ENCODE measurements at places on chromosomes 16 and 17.

- no peak for DNase-seq
Measured at GRCh38 chr17:76153202-76153601, 12.2 kb upstream of the FOXJ1 start.

DNA sequence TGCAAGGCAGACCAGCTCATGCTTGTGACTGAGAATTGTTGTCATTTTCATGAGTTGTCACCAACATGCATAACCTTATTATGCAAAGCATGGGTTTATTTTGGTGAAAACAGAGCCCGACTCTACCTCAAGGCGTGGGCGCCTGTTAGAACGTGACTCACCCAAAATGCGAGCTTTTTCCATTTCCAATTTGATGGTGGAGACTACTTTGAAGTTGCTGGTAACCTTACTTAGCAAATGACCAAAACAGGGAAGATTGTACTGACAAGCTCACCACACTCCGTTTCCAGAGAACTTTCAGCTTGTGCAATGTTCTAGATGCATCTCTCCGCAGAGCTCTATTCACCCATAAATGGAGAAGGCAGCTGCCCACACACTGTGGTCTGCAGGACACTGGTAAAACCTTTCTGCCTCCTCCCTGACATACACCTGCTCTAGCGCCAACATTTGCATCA, 284.5 kb downstream of the MAF start:
- DNase-seq, result no peak

- no peak for DNase-seq
Measured at GRCh38 chr16:1526608-1527555, 6.6 kb upstream of the TMEM204 start.

GRCh38 chr17:78351449-78352006, 8.3 kb downstream of the SOCS3 start:
- peak; percentile 90 for DNase-seq
